ENCODE measurements at places on chromosomes 11 and 22.

DNA sequence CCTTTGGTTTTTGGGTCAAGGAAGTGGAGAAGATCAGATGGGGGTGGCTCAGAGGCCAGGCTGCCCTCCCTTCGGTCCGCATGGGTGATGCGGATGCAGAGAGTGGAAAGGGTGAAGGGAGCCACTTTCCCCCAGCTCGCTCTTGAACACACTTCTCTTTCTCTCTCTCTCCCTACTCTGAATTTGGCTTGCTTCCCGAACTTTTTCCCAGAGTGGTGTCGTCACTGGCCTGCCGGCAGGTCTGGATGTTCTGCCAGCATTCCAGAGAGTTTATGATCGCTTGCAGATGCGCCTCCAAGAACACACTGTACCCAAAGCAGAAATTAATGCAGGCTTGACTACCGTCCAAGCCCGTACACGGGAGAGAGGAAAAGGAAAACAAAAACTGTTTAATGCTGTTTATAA, 103.2 kb downstream of the ZBTB16 start:
- DNase-seq = peak; percentile 56

DNA sequence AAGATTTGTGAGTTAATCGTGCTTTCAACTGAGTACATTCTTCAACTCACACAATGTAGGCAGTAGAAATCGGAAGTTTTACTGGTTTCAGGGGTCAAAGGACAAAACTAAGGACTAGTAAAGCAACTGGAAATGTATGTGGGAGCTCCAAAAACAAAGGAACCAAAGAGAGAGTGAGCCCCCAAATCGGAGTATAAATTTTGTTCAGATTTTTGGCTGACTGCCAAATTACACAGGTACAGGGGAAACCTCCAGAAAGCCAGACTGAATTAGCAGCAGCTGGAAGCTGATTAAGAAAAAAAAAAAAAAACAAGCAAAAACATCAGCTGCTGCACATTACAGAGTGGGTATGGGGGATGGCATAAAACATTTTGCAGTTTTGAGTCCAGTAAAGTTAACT, 75.2 kb upstream of the GNAZ start:
- no peak for DNase-seq

DNA sequence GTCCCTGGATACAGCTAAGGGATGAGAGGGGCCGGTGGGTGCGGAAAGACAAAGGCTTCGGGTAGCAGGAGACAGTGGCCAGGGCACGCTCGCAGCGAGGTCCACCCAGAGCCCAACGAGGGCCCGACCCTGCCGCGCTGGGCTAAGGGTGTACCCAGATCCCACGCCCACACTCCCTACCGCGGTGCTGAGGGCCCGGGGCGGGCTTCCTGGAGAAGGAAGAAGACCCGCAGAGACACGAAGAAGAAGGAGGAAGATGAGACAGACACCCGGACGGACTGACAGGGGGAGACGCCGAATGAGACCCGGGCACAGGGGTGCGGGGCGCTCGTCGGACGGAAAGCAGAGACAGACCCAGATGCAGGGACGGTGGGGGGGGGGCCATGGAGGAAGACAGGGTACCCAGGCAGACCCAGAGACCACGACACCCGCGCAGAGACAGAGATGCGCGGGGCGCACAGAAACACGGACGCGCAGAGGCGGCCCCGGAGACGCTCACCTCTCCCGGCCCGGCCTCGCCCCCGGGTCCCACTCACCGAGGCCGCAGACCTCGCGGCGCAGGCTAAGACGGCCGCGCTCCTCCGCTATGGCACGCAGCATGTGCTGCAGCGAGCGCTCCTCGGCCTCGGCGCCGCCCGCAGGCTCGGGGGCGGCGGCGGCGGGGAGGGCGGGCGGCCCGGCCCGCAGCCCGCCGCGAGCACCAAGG, 437 bp downstream of the KIAA0930 start:
- DNase-seq = no peak

GRCh38 chr22:32142600-32142999, 16.5 kb downstream of the C22orf42 start:
- DNase-seq = no peak

GRCh38 chr11:31295308-31295707, 74.2 kb downstream of the DCDC1 start:
- no peak for DNase-seq

DNA sequence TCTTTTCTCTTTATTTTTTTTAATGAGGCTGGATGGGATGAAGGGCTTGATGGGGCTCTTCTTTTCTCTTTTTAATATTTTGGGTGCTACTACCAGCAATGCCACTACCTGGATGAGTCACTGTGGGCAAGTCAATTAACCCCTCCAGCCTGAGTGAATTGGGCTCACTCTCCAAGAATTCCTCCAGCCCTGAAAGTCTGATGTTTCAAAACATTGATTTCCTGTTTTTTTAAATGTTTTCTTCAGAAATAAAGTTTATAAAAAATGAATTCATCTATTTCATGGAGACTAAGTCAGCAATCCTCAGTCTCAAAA, 812 bp upstream of the OR5A2 start:
- no peak for DNase-seq

- no peak for DNase-seq
Observed at GRCh38 chr11:125270711-125271110, 106.2 kb downstream of the PKNOX2 start.

DNA sequence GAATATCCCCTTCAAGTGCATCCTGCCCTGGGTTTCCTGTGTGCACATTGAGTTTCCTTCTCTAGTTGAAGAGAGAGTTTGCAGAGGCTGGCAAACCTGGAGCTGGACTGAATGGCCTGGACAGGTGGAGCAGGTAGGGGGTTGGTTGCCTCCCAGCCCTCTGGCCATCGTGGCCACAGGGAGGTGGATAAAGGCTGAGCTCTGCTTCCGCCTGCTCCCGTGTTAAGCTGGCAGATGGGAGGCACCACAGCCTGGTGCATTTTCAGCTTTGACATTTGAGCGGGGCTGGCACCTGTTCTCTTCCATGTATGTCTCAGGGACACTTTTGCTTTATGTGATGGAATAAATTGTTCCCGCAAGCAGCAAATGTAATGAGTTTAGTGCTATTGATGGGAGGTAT, 11.1 kb downstream of the MICAL2 start:
- no peak for DNase-seq

DNA sequence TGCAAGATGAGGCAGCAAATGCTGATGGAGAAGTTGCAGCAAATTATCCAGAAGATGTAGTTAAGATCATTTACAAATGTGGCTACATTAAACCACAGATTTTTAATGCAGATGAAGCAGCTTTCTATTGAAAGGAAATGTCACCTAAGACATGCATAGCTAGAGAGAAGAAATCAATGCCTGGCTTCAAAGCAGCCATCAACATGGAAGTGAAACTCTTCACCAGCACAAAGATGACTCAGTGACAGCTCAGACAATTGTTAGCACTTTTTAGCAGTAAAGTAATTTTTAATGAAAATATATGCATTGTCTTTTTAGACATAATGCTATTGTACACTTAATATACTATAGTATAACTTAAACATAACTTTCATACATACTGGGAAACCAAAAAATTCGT, 71.4 kb downstream of the FANCF start:
- DNase-seq = no peak

DNA sequence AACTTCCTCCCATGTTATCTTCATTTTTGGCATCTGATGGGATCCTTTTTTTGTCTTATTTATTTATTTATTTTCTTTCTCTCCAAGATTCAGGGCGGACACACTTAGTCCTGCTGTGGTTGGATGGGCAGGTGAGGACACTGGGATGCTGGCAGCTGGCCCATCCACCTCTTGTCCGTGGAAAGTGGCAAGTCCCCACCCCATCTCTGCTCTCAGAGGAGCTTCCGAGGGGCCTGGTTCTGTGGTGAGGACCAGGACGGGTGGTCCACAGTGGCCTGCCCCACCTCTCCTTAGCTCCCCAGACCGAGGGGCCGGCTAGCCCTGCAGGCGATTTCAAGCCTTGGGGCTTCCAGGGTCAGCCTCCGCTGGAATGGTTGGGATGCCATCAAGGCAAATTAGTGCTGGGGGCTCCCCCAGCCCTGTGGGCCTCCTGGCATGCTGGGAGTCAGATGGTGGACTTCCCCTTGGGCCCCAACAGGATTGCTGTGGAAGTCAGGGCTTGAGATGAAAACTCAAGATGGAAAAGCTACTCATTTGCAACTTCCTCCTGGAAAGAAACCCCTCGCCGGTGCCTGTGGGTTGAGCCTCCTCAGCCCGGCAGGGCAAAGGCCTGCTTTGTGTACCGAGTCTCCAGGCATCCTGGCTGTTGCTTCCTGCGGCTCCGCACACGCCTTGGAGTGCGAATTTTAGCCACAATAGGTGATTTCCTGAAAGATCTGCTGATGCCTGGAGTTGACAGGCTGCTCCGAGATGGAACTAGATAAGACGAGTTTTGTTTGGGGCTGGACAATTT, 31.2 kb upstream of the LINC01488 start:
- DNase-seq = no peak

GRCh38 chr11:72676861-72677341, 2.7 kb upstream of the PDE2A start:
- peak; percentile 35 for DNase-seq

DNA sequence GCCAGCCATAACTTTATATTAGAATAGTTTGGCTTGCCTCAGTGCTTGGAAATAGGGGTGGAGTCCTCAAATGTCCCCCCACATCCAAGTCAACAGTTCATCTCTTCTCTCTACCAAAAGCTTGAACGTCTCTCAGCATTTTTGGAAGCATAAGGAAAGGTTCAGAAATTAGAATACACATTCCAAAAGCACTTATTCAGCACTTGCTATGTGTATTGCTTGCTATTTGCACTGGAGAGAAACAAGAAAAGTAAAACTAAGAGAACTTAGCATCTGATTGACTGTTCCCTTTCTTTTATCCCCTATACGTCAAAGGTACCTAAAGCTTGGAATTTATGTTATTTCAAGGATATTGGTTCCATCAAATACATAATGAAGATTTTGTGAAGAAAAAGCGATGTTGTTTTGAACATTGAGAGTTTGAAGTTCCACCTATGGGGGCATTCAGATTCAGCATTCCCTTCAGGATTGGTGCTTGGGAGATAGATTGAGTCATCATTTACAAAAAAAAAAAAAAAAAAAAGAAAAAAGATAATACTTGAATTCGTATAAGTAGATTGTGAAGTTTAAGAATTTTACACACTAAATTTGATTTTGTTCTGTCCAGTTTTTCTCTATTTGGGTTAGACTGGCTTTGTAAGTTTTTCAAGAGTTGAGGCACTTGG, 1.3 kb downstream of the TBRG1 start:
- DNase-seq = no peak

DNA sequence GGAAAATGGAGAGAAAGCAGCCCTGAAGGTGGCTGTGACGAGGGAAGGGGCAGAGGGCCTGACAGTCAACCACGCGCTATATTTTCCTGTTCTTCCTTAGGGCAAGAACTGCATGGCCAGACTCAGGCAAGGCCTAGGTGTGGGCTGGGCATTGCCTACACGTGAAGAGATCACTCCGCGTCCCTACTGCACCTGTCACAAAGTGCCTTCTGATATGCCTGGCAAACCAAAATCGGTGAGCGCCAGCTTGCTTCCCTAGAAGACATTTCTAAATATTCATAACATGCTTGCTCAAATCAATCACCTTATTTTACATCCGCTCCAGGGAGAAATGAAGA, 6.3 kb downstream of the TMEM121B start:
- no peak for DNase-seq

- DNase-seq = no peak
Observed at GRCh38 chr11:88280673-88281316, 56.7 kb downstream of the CTSC start.

- DNase-seq = no peak
Observed at GRCh38 chr22:30044881-30045493, 35.3 kb upstream of the HORMAD2 start.

- DNase-seq = no peak
Observed at GRCh38 chr11:134646561-134646960, 234.5 kb upstream of the B3GAT1 start.

GRCh38 chr11:124880290-124880611, 15.0 kb downstream of the ROBO3 start:
- no peak for DNase-seq

DNA sequence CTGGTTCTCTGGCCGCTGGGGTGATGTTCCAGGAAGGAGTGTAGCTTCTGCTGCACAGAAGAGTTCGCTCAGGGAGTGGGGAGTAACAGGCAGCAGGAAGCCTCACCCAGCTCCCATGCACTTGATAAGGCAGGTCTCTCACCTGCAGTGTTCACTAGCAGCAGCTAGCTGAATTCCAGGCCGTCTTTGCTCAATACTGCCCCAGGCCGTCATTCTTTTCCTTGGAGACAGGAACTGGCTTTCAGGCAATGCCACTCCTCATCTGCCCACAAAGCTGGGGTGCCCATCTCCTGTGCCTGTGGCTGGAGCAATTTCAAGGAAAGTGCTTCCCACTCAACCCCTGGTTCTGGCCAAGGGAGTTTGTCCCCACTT, 66.1 kb downstream of the ARHGAP42 start:
- DNase-seq = no peak

GRCh38 chr11:9076661-9077060, 14.7 kb downstream of the SCUBE2 start:
- DNase-seq = no peak

- no peak for DNase-seq
Observed at GRCh38 chr11:1293619-1294015, 15.8 kb downstream of the TOLLIP start.

DNA sequence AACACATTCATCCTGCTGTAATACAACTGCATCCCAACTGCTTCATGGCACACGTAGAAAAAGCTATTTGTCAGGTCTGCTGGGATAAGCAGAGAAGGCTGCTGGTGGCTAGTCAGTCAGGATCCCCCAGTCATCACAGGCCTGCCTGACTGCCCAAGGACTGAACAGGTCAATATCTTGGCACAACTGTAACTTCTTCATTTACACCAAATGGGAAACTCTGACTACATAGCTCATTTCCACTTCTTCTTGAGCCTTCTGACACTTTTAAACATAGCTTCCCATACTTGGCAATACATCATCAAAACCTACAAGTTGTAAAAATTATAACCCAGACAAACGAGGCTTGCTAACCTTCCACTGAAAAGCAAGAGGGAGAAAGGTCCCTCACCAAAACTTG, 2.8 kb downstream of the TMEM9B start:
- no peak for DNase-seq

- no peak for DNase-seq
Observed at GRCh38 chr11:13352711-13353110, 75.1 kb downstream of the BMAL1 start.

DNA sequence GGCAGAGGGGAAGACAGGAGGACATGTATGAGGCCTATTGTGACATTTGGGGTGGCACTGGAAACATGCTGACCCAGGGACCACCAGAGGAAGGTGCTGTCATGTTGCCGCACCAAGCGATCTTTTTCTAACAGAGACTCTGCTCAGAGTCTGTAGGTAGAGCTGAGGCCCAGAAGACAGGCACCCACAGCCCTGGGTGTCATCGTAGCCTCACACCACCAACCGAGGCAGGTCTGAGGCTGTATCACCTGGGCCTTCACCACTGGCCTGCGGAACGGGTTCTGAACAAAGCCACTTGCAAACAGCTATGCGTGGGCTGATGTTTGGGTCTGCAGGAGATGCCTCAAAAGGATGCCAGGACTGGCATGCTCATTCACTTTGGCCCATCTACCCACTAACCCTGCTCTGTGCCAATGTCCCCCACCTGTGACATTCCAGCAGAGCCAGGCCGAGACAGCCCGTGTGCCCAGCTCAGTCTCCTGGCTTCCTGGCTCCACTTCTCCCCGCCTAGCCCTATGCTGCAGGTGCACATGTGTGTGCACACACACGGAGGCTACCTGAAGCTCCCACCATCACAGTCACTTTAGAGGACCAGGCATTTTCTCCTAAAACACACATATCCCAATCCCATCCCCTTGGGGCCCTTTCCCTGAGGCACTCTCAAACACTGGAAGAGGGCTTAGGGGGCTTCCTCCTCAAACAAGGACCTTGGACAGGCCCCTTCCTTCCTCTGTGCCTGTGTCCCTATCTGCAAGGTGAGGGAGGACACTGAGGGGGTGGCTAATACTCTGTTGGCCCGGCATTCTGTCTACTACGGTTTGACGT, 3.6 kb downstream of the TRIM29 start:
- DNase-seq = no peak

GRCh38 chr11:129731316-129731715, 84.3 kb upstream of the TMEM45B start:
- DNase-seq = no peak
